ENCODE measurements at places on chromosomes 7 and 10. TPM values are rescaled to one million over a fixed set of nuclear protein-coding genes. Genes with fewer than 3 reads are reported as not detected.

GRCh38 chr10:633279-634245 is 55.9 kb downstream of the DIP2C start:
- H3K27me3 ChIP-seq: no peaks in the 10 kb centered on the region
- DNase-seq: no peak
- no peak overlapping the region for H3K4me3 ChIP-seq
- H3K27ac ChIP-seq: peak overlapping the region; percentile 51

The FFAR4 gene
- total RNA-seq: 2.3 TPM

- H3K4me1 ChIP-seq: peaks cover 11% of the 10 kb centered on the region
- no peaks in the 10 kb centered on the region for H3K27me3 ChIP-seq
- no peak overlapping the region for H3K4me3 ChIP-seq
- H3K27ac ChIP-seq: no peak overlapping the region
- no peak for DNase-seq
Measured at GRCh38 chr10:127878475-127879055, 14.2 kb downstream of the CLRN3 start.

The ZNF467 gene
- total RNA-seq: 13.2 TPM

DNA sequence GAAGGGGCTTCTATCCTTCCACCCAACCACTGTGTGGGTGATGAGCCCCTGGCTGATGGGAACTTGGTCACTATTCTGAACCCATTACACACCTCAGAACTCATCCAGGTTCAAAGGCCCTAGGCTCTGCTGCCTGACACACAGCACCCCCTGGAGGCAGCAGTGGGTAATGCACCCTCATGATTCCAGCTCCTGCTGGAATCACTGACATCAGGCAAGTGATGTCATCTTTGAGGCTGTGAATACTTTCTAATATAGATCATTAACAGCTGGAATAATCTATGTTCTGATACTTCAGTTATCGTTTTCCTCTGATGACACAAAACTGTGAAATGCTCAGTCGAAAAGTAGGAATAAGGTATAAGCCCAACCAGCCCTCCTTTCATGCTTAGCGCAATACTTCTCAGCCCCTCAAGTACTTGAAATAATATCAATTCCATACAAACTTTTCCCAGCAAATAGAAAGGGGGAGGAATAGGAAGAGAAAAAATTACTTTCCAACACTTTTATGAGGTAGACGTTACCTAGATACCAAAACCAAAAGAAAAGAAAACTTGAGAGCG is 7.5 kb upstream of the RBP3 start:
- H3K4me3 ChIP-seq: no peak overlapping the region
- H3K36me3 ChIP-seq: no peaks in the 10 kb centered on the region
- peak; percentile 72 for DNase-seq
- no peaks in the 10 kb centered on the region for H3K27me3 ChIP-seq
- no peaks in the 10 kb centered on the region for H3K4me1 ChIP-seq

DNA sequence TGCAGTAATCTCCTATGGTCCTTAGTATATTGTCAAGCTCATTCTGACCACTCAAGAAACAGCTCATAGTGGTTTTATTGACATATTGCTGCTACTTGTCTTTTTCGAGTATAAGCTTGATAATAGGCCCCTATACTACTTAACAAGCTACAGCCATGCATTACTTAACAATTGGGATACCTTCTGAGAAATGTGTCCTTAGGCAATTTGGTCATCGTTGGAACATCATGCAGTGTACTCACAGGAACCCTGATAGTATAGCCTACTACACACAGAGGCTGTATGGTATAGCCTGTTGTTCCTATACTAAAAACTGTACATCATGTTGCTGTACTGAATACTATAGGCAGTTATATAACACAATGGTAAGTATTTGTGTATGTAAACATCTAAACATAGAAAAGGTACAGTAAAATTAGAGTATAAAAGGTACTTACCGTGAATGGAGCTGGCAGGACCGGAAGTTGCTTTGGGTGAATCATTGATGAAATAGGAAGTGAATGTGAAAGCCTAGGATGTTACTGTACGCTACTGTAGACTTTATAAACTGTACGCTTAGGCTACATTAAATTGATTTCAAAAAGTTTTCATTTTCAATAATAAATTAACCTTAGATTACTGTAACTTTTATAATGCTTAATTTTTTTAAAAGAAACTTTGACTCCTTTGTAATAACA is 160.9 kb downstream of the LRRC4 start:
- H3K27me3 ChIP-seq: no peaks in the 10 kb centered on the region
- H3K36me3 ChIP-seq: no peaks in the 10 kb centered on the region
- H3K4me3 ChIP-seq: no peak overlapping the region
- DNase-seq: no peak
- H3K4me1 ChIP-seq: peaks cover 6% of the 10 kb centered on the region

The PTF1A gene
- 48.3 TPM for total RNA-seq

DNA sequence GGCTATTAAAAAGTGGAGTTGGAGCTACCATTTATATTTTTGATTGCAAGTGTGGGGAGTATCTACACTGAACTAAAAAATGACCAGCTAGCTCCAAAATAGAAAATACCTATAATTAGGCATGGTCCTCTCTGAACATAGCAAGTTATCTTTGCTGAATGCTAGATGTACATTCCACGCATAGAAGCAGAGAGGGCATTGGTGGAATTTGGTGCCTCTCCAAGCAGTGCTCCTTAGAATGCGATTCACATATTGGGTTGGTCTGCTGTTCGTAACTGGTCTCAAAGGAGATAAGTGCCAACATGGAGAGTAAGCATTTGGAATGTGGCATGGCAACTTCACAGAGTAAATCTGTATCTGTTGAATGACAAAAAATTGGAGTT is 196.2 kb downstream of the PTN start:
- no peak overlapping the region for H3K4me3 ChIP-seq
- no peak overlapping the region for H3K27ac ChIP-seq
- no peaks in the 10 kb centered on the region for H3K36me3 ChIP-seq
- no peak for DNase-seq
- no peaks in the 10 kb centered on the region for H3K4me1 ChIP-seq

DNA sequence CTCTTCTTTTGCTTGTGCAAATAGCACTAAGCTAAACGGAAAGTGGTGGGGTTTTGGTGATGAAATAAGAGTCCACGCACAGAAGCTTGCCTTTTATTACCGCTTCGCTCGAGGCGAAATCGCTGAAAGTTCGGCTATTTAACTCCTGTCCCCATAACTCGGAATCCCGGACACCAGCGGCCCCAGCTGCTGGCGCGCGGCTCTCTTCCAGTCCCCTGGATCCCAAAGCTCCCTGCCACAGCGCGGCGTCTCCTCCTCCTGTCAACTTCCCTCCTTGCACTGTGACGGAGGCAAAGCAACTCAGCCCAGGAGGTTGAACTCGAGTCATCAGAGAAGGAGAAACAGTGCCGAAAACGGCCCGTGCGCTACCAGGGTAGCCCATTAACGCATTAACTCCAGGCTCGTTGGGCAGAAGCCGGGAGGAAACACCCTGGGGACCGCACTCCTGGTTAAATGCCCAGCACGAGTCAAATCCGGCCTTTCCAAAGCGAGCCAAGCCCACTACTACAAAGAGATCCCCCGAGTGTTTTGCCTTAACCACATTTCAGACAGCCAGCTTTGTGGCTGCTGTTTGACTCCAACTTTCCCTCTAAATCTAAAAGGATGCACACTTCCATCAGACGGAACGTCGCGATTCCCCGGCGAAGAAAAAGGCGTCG is 1.3 kb downstream of the SEMA3D start:
- DNase-seq: no peak
- no peaks in the 10 kb centered on the region for H3K36me3 ChIP-seq
- H3K27me3 ChIP-seq: no peaks in the 10 kb centered on the region
- no peak overlapping the region for H3K4me3 ChIP-seq
- H3K27ac ChIP-seq: no peak overlapping the region

DNA sequence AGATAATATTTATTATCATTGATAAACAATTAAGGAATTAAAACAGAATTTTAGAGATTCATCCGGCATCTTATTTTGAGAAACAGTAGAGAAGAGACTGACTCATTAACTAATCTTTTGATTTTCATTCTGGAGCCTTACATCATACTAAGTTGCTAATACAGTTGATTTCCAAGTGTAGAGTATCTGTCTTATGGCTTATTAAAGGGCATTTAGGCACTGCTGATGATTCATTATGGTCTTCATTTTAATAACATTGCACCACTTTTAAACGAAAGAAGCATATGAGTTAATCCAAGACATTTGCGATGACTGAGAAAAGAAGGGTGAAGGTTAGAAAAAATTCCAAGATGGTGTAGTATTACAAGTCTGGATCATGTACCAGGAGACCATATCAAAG is 186.0 kb upstream of the CACNA2D1 start:
- H3K27me3 ChIP-seq: no peaks in the 10 kb centered on the region
- H3K4me3 ChIP-seq: no peak overlapping the region
- no peak for DNase-seq
- H3K27ac ChIP-seq: no peak overlapping the region

GRCh38 chr7:139854124-139854511 is 25.1 kb downstream of the TBXAS1 start:
- H3K27me3 ChIP-seq: no peaks in the 10 kb centered on the region
- no peak overlapping the region for H3K4me3 ChIP-seq
- no peak overlapping the region for H3K27ac ChIP-seq
- no peak for DNase-seq
- no peaks in the 10 kb centered on the region for H3K4me1 ChIP-seq

DNA sequence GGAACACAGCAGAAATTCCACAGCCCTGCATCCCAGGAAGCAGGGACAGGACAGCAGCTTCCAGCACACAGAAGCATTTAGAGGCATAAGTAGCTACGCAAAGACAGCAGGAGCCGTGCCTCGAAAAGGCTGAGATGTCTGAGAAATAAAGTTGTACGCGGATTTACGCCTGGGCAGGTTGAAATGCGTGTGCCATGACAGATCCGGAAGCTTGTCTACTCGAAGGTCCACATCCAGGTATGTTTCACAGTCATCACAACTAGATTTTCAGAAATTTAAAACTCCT is 26.1 kb downstream of the DIP2C start:
- no peaks in the 10 kb centered on the region for H3K36me3 ChIP-seq
- no peaks in the 10 kb centered on the region for H3K27me3 ChIP-seq
- H3K4me3 ChIP-seq: no peak overlapping the region
- peaks cover 50% of the 10 kb centered on the region for H3K4me1 ChIP-seq
- H3K27ac ChIP-seq: peak overlapping the region; percentile 81
- DNase-seq: peak; percentile 2

GRCh38 chr7:146314962-146315361 is 198.4 kb downstream of the CNTNAP2 start:
- H3K4me3 ChIP-seq: no peak overlapping the region
- H3K36me3 ChIP-seq: no peaks in the 10 kb centered on the region
- H3K27me3 ChIP-seq: no peaks in the 10 kb centered on the region

The ADCY1 gene
- total RNA-seq: 7.6 TPM

- no peak overlapping the region for H3K27ac ChIP-seq
- no peaks in the 10 kb centered on the region for H3K27me3 ChIP-seq
- H3K36me3 ChIP-seq: no peaks in the 10 kb centered on the region
- no peak overlapping the region for H3K4me3 ChIP-seq
- H3K4me1 ChIP-seq: peaks cover 14% of the 10 kb centered on the region
Measured at GRCh38 chr7:98569691-98570337, 47.3 kb upstream of the NPTX2 start.

The EIF3B gene
- 87.2 TPM for total RNA-seq

DNA sequence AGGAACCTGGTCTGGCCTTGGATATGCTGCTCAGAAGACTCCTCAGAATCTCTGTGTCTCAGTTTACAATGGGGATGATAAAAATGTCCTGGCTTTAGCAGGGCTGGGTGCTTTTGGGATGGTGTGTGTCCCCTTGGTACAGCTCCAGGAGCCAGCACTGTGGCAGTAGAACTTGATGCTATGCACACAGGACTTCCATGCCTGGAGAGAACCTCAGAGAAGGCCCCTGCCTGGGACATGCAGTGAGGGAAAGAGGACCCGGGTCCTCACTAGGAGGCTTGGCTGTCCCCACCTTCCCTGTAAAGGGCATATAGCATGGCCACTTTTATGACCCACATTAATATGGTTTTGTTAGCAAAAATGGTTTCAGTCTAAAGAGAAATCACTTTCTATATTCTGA is 100.5 kb downstream of the GLRX3 start:
- H3K27ac ChIP-seq: no peak overlapping the region
- no peak overlapping the region for H3K4me3 ChIP-seq
- no peaks in the 10 kb centered on the region for H3K4me1 ChIP-seq
- H3K27me3 ChIP-seq: no peaks in the 10 kb centered on the region
- DNase-seq: no peak

GRCh38 chr7:1226186-1226901 is 6.3 kb upstream of the UNCX start:
- peaks cover 14% of the 10 kb centered on the region for H3K27me3 ChIP-seq
- H3K36me3 ChIP-seq: no peaks in the 10 kb centered on the region
- no peak for DNase-seq
- H3K4me1 ChIP-seq: peaks cover 9% of the 10 kb centered on the region
- H3K27ac ChIP-seq: no peak overlapping the region

The LIPM gene
- not detected for total RNA-seq

DNA sequence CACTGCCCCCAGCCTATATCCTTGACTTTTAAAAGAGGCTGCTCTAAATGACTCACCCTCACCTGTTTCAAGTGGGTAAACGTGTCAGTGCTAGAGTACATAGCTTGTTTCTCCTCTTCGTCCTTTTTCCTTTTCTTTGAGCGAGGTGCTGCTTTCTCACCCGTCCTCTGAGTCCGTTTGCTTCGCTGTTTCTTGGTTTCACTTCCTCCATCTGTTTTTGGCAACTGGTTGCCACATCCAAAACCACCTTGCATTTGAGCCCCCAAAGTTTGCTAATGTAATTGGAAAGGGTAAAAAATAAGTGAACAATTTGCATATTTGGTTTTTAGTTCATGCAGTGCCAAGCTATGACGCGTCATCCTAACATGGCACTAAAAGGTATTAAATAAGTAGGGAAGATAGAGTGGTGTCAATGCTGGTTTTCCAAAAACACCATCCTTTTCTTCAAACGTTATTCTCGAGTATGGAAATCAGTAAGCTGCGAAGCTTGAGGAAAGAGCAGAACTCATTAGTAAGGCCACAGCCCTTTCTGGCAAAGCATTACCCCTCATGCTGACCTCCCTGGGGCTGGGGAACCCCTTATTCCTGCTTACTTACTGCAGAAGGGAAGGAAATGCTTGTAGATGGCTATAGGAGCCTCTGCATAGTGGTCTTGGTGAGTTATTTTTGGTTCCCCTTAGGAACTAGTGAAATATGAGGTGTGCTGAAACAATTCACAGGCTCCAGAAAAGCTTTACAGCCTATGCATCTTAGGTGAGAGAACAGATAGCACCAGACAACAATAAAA is 133.5 kb downstream of the GALNT11 start:
- no peaks in the 10 kb centered on the region for H3K4me1 ChIP-seq
- no peak for DNase-seq
- peaks cover 43% of the 10 kb centered on the region for H3K36me3 ChIP-seq
- H3K27me3 ChIP-seq: no peaks in the 10 kb centered on the region
- no peak overlapping the region for H3K4me3 ChIP-seq

GRCh38 chr10:103021150-103021899 is 103.2 kb downstream of the CNNM2 start:
- DNase-seq: no peak
- H3K4me1 ChIP-seq: no peaks in the 10 kb centered on the region
- H3K27me3 ChIP-seq: no peaks in the 10 kb centered on the region
- H3K27ac ChIP-seq: no peak overlapping the region

Measured in body of pancreas (tissue), 4 donors.